ENCODE measurements at places on chromosomes 2 and 18.

DNA sequence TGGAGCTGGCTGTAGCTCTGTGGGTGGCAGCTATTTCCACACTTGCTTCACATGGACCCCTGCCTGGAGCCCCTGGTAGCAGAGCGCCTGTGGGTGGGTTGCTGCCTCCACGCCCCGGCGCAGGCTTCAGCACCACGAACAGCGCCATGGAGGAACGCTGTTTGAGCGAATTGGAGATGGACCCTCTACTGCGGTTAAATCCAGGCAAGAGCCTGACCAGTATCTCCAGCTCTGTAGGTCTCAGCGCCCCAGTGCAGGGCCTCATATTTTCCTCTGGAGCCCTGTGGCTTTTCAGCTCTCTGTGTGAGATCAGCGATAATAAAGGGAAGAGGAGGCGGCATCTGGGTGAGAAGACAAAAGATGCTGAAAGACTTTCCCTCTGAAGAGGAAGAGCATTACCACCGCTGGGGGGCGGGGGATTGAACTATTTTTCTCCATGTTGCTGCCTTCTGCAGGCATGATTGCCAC, 12.0 kb downstream of the ONECUT2 start:
- DNase-seq = no peak

DNA sequence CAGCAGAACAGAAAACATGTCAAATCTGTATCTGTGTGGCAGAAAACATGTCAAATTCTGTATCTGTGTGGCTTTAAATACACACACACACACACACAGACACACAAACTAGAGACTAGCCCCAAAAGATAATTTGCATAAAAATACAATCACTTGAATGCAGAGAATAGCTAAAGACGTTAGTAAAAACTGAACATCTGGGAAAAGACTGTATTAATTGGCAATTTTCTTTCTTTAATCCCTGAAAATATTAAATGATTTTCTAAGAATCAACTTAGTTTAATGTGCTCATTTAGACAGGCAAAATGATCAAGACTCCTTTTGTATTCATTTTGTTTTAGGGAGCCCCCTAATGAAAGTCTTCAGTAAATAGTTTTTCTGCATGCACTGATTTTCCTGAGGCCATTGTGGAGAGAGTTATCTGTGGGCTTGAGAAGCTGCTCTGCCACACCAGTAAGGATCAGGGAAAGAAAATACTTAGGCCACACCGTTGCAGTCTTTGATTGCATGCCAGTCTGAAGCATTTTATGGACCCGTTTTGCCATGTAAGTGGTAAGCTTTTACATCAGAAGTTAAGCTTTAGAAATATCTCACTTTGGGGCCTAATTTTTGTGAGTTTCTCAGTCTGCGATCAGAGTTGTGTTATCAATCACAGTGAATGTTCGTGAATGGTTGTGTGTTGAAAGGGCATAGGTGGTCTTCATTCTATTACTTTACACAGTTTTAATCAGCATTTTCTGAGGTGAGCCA, 2.2 kb downstream of the SPATS2L start:
- no peak for DNase-seq

GRCh38 chr2:144504218-144504641, 15.7 kb downstream of the ZEB2 start:
- no peak for DNase-seq

DNA sequence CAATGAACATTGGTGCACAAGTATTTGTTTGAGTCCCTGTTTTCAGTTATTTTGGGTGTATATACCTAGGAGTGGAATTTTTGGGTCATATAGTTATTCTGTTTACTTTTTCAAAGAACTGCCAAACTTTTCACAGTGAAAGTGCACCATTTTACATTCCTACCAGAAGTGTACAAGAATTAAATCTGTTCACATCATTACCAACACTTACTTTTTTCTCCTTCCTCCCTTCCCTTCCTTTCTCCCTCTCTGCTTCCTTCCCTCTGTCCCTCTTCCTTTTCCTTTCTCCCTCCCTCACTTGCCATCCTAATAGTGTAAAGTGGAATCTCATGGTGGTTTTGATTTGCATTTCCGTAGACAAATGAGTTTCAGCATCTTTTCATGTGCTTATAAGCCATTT, 11.9 kb downstream of the ADNP2 start:
- no peak for DNase-seq

DNA sequence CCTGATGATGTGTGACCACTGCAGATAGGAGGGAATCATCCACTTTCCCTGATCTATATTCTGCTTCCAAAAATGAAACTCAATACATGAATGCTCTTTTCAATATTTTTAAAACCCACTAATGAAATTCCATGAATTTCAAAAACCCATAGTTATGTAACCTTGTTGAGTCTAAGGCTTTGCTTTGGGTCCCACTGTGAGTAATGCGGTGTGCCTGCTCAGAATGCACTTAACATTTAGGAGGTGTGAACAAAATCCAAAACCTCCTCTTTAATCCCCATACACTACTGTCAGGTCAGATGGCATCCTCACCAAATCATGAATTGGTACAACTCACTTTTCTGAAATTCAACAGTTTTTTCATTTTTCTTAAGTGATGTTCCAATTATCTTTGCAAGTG, 50.4 kb downstream of the CCDC93 start:
- no peak for DNase-seq

DNA sequence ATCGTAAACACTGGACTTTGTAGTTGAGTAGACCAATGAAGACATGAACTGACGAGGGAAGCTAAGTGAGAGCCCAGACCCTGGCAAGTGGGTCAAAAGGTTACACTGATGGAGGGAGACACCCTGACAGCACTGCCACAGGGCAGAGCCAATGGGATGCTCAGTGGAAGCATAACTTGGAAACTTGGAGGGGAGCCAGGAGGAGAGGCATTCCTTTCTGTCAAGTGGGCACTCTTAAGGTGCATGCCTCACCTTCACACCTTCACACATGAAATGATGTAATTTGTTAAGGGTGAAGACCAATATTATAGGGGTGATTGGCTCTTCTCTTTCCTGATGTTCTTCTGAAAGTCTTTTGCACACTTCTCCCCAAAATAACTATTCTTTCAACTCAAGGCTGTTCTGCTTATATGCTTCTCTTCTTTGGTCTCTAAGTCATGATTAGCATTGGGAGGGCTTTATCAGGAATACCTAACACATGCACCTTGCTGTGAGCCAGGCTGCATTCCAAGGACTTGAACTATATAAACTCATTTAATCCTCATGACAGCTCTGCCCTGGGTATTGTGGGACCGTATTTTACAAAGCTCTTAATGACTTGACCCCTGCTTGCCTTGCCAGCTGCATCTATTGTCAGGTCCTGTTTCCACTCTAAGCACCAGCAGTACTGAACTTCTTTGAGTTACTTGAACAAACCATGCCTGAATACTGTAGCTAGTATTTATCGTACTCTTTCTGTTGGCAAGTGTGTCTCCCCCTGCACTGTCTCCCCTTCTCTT, 19.0 kb downstream of the RPL37A start:
- no peak for DNase-seq

DNA sequence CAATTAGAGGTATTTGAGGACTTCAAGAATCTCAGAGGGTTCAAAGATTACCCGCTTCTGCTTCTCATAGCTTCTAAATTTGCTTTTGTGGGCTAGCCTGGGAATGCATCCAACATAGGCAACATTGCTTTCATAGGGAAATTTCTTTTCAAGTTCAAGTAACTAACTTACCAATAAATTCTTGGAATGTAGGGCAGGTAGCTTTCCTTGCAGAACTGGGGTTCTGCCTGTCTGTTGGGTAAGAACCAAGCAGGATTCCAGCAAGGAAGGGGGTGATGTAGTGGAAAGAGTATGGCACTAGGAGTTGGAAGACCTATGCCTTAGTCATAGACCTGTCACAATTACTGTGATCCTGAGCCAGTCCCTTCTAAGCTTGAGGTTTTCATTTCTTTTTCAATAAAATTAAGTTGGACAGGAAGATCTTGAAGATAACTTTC, 164.1 kb downstream of the FHOD3 start:
- DNase-seq = no peak

GRCh38 chr2:169095621-169096105, 26.3 kb downstream of the DHRS9 start:
- no peak for DNase-seq

GRCh38 chr2:231364961-231365810, 30.3 kb upstream of the B3GNT7 start:
- DNase-seq = no peak
